ENCODE measurements at places on chromosomes 6 and 20.
A peak's percentile ranks its signal among the peaks of the same experiment; 100 is the strongest.

DNA sequence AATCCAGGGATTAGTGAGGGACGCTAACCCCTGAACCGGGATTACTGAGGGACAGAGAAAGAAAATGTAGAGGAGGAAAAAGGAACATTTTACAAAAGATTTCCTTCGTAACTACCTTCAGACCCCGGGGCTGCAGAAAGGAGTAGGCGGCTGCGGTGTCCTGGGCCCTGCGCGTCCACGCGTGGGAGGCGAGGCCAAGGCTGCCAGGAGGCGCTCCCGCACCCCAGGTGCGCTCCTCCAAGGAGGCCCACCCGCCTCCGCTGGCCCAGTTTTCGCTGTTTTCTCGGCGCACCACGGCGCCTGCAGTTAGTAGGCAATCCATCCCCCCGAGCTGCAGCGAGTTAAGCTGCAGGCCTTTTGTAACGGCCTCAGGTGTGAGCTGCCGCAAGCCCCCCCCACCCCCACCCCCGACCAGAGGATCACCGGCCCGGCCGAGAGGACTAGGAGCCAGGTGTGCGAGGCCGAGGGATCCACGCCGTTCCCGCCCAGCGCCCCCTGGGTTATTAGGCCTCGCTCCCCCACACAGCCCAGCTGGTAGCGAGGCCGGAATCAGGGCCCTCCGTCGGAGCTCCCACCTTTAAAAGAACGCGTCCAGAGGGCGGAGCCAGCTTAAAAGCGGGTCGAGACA lies 380.3 kb upstream of the ARID1B start:
- no peak for DNase-seq

DNA sequence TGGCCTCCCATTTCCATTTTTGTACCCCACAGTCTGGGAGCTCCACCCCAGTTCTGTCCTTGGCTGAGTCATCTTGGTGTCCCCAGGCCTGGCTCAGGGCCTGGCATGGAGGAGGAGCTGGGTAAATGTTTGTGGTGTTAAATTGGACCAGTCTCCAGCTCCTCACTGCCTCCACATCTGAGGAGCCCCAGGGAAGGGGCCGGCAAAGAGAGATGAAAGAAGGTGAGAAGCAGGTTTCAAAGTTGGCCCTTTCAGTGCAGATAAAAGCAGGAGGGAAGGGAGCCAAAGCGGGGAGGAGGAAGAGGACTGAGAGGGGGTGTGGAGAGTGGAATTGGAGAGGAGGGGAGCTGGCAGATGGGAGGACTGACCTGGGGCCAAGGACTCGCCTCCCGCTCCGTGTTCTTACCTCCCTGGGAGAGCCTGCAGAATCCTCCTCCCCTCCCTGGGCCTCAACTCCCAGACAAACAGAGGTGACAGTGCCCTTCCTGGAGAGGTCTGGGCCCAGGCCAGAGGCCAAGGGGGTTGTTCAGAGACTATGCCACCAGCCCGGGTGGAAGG lies 89.0 kb downstream of the CD40 start:
- no peak for DNase-seq

DNA sequence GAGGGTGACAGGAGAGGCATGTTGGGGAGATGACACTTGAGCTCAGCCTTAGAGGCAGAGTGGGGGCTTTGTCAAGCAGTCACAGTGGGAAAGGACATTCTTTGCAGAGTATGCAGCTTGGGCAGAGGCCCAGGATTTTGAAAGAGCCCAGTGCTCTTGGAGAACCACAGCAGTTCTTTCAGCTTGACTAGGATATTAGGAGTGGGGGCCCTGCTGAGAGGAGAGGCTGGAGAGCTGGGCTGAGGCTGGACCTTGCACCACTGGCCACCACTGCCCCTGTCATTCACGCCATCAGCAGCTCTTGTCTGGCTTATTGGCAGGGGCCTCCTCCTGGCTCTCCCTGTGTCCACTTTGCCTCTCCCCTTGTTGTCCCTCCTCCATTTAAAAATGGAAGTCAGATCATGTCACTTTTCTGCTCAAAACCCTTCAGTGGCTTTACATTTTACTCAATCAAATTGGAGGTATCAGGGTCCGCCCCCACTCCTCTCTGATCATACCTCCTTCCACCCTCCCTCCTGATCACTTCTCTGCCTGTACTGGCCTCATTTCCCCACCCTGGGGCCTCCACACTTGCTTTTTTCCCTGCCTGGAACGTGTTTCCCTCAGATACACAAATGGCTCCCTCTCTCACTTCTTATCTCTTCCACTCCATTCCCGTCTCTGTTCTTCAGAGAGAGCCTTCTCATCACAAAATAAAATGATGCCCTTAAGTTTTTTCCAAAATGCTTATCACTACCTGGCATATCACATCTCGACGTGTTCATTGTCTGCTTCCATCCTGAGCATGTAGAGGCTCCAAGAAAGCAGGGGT lies 10.5 kb downstream of the MANBAL start:
- no peak for DNase-seq

DNA sequence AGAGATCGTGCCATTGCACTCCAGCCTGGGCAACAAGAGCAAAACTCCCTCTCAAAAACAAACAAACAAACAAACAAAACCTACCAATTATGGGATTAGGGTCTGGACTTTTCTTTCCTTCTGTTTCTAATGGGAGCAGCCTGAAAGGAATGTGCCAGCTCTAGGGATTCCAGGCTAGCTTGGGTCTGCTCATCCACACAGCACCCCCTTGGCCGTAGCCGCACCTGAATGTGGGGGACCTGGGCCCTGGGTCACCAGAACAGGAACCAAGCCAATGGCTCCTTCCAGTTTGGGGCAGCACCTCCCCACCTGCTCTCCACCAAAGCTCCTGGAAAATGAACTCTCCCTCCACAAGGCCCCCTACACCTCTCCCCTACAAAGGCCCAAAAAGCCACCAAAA lies 6.7 kb downstream of the CTSZ start:
- no peak for DNase-seq

DNA sequence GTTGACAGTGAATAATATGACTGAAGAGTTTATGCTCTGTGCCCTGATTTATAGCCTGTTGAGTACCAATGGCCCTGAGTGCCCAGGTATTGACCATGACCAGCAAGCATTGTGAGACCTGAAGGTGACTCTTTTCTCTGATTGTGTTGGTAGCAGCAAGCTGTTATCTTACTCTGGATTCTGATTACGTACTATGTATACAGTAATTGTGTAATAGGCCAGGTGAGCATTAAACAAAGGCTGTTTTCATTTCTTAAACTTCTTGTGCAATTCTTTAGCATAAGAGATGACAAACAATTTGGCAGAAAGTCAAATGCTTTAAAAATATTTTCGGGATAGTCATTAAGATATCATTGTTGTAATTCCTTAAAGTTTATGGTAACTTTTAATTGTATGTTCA lies 111.7 kb upstream of the PTPRK start:
- no peak for DNase-seq

DNA sequence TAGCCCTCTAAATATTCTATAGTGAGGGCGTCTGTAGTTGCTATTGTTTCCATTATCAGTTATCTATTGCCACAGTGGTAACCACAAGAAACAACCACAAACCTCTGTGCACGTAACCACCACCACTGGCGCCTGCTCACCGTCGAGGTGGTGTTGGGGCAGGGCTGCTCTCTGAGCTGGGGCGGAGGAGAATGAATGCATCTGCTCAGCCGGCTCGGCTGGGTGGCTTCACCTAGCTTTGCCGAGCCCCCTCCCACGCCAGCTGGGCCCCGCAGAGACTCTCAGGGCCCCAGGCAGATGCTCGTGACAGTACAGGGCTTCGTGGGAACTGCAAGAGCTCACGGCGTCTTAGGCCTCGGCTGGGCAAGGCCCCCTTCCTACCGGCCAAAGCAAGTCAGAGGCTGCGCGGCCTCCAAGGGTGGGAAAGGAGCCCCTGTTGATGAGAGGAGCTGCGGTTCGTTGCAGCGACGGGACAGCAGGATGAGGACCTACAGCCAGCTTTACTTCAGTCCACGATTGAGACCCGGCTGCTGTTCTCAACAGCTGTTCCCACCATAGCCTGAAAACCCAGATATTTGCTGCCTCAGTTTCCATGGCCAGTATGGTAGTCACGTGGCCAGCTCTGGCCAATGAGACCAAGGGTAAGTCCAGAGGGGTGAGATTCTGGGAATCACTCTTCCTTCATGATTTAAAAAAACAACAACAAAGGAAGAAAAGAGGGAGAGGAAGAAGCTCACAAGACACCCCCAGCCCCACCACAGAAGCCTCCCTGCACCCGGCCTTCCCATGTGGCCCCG lies 120.2 kb upstream of the AFDN start:
- peak; percentile 63 for DNase-seq

DNA sequence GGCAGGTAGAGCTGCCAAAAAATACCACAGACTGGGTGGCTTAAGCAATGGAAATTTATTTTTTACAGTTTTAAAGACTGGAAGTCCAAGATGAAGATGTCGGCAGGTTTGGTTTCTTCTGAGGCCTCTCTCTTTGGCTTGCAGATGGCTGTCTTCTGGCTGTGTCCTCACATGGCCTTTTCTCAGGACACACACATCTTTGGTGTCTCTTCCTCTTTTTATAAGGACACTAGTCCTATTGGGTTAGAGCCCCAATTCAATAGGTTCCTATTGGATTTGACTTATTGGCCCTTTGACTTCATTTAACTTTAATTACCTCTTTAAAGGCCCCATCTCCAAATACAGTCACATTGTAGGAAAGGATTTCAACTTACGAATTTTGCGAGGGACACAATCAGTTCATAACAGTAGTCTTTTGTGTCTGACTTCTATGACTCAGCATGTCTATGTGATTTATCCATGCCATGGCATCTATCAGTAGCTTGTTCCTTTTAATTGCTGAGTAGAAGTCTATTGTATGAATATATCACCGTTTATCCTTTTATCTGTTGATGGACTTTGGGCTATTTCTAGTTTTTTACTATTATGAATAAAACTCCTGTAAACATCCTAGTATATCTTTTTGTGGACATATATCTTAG lies 11.0 kb upstream of the TCP11 start:
- DNase-seq, result no peak

DNA sequence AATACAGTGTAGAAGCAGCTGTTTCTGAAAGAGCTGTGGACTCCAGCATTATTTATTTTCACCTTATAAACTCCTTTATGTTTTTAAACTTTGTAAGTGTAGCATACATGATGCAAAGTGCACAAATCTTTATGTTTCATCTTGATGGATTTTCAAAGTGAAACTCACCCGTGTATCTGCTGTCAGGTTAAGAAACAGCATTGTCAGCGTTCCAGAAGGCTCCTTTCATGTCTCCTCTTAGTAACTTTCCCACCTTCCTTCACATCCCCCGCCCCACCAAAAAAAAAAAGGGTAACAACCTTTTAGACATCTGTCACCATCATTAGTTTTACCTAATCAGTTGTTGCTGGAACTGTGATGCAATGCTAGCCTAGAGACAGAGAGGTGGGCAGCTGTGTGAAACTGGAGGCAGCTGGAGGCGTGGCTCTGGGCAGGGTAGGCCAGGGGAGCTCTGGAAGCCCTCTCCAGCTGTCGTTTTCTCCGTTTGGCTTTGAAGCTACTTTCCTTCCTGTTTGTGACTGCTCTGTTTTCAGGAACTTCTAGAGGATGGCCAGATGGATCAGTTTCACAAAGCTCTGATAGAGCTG lies 7.2 kb downstream of the ACTR5 start:
- DNase-seq, result no peak

GRCh38 chr6:96227135-96227534 lies 211.4 kb downstream of the FUT9 start:
- DNase-seq, result no peak

DNA sequence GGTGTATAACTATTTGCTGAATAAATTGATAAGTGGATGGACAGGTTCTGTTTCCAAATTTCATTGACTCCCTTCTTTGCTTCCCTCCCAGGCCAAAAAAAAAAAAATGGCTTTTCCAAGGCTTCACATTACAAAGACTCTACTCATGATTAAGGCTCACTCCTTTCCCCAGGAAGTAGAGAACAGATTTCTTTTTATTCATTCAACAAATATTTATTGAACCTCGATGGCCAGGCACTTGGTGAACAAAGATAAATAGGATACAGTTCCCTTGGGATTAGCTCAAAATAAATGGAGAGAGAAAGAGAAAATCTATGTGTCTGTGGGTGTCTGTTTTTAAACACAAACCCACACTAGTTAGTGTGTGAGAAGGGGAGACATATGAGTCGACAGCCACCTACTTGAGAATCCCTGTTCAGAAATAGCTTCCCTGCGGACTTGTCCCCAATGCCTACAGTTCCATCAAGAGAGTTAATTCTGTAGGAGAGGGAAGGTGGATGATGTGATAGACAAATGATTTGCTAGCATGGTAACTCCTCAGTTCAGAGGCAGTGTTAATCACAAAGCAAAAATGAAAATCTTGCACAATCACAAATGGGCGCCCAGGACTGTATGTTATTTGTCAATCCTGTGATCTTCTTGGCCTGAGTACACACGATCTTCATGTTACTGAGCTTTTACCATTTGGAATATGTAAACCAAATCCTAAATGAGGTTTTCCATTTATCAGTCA lies 20.3 kb downstream of the TRAF3IP2 start:
- no peak for DNase-seq

DNA sequence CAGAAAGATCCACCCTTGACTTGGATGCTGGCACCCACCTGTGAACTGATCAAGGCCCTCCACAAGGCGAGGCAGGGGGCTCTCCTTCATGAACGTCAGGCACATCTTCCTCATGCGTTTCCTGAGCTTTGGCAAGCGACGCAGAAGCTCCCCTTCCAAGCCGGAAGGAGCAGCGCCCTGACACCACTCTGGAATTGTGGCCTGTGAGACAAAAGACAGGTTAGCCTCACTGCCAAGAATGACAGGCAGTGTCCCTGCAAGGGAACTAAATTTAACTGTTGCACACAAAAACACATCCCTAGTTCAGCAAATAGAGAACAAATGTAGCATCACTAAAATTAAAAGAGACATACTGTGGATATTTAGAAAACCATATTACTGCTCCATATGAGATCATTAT lies 42.0 kb upstream of the LYRM2 start:
- DNase-seq, result no peak

GRCh38 chr6:4348462-4349112 lies 213.2 kb upstream of the ECI2 start:
- DNase-seq, result no peak

All from activated T-cell treated with anti-CD3 and anti-CD28 coated beads for 48 hours (primary cell).